ENCODE measurements at places on chromosomes 1 and 21.

DNA sequence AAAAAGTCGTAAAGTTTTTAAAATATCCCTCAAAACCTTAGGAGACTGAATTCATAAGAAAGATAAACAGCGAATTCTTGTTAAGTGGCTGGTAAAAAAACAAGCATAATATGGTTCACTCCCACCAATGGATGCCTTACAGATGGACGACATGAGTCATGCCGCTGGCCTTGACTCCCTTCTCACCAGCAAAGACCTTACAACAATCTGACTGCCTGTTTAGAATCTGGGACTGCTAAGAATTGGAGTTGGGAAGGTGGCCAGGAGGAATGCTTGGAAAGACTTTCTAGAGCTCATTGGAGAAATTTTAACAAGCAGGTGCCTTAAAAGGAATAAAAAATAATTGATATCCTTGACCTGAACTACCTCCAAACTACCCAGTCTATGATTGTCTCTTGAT, 206.9 kb upstream of the FMN2 start:
- no peak for DNase-seq

- no peak for DNase-seq
Measured at GRCh38 chr1:16294219-16295212, 57.5 kb upstream of the CPLANE2 start.

DNA sequence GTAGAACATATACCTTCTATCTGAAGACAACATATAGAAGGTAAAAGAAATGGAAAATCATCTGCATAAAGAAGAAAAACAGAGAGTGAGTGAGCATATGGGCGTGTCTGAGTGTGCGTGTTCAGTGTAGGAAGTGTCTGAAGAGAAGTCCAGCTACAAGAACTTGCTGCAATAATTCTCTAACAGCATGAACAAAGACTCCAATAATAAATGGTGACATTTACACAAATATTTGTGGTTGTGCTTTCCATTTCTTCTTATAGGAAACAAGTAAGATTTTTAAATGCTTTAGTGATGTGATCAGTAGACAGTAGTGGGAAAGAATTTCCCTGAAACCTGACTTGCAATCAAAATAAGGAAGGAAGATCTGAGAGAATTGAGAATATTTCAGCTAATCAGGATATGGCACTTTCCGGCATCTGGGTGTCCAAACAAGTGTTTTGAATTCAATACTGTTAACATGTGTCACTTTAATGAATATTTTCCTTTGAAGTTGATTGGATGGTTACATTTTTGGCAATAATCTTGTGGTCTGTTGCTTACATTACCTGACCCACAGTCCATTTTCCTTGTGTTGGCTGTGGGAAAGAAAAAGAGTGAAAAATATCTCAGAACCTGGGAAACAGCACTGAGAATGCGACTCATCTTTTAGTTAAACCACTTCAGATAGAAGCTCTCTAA, 154.0 kb downstream of the TGFB2 start:
- DNase-seq = no peak

GRCh38 chr1:92323473-92324453, 24.9 kb downstream of the RPAP2 start:
- no peak for DNase-seq

DNA sequence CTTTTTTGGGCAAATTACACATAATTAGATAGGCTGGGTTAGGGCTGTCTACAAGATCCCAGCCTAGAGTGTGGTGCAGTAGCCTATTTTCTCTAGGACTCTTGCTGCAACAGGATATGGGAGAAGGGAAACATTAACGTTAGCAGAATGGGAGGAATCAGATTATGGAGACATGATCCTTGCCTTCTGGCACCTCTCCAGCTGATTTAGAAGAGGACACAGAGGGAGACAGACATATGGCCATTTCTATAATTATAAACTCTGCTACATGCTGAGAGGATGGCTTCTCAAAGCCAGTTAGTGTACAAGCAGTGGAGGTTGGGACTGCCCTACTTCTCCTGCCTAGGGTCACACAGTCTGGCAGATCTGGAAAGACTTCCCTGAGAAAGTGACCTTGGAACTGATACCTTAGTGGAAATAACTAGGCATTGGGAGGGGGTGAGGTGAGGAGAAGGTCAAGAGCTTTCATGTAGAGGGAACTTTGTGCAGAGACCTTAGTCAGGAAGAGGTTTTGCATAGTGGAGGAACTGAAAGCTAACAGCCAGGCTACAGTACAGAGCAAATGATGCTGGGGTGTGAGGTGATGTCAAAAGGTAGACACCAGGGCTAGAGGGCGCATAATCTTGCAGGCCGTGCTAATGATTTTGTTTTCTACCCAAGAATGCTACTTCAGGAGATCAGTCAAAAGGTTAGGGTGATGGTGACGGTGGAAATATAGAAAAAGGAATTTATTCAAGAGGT, 1.2 kb upstream of the CD1D start:
- no peak for DNase-seq

- DNase-seq = no peak
Measured at GRCh38 chr21:29209696-29210095, 79.3 kb downstream of the MAP3K7CL start.

DNA sequence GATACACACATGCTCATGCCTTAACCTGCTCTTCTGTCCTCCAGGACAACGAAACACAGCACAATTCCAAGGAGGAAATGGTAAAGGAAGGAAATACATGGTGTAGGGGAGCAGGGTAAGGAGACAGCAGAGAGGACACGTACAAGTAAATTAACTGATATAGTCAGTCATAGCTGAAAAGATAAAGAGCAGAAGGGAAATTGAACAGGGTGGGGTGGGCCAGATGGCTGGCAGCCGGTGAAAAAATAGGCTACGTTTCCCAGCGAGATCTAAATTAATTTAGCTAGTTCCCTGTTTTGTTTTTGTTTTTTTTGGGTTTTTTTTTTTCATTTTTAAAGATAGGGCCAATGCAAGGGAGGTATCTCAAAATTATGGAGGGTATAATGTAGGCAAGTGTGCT, 109.2 kb downstream of the FAM78B start:
- DNase-seq = no peak

DNA sequence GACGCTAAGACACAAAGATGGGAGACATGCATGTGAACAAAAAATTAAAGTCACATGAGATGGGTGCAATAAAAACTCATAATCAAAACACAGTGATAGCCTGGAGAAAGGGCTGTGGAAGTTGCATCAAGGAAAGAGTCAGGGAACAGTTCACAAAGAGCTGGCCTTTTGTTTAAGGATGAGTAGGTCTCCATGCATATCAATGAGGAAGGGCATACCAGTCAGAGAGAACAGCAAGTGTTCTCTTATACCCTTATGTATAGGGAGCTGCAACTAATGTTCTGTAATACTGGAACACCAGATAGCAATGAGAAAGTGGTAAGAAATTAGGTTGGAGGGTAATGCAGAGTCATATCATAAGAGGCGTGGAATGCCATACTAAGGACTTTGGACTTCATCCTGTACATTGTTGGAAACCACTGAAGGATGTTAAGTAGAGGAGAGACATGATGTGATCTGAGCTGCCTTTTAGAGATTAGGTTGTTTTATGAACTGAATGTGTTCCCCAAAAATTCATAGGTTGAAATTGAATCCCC, 46.7 kb upstream of the SAMD13 start:
- no peak for DNase-seq

DNA sequence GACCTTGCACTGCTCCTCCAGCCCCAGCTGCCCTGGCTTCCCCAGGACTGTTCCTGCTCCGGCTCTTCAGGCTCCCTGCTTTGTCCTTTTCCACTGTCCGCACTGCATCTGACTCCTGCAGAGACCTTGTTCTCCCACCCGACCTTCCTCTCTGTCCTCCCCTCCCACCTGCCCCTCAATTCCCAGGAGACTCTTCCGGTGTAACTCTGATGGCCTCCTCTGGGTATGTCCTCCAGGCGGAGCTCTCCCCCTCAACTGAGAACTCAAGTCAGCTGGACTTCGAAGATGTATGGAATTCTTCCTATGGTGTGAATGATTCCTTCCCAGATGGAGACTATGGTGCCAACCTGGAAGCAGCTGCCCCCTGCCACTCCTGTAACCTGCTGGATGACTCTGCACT, 550 bp downstream of the ACKR1 start:
- DNase-seq = no peak

DNA sequence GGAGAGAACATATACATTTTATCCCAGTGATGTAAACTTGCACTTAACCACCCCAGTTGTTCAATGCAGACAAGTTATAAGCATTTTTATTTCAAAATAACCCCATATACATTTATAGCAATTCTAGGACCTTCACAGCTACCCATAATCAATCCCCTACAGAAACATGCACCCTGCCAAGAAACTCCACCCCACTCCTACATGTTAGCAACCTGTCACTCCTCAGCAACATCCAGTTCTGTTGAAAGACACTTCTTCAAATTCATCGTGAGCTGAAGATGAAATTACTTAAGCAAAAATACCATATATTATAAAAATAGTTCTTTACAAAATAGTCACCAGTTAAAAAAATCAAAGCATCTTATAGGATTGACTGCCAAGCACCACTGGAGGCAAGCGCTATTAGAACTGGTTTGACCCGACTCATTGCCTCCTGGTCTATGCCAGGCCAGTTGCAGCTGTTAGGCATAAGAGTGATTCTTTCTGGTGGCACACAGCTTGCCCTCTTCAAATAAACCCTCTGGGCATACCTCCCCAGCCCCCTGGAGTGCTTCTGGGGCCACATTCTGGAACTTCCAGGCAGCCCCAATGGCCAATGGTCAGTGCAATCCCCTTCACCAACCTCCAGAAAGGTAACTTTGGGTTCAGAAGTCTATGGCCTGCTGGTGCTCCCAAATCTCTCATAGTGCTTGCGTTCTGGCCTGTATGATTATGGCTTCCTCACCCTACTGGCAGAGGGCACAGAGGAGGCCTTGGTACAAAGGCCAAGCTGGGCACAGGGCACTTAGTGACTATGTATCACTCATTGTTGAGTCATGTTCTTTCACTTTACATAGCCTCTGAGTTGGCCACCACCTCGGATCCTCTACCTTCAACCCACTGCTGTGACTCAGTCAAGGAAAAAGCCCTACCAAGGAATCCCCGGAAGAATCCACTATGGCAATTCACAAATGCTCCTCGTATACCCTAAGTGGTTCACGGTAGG, 72.2 kb upstream of the RALGPS2 start:
- no peak for DNase-seq

DNA sequence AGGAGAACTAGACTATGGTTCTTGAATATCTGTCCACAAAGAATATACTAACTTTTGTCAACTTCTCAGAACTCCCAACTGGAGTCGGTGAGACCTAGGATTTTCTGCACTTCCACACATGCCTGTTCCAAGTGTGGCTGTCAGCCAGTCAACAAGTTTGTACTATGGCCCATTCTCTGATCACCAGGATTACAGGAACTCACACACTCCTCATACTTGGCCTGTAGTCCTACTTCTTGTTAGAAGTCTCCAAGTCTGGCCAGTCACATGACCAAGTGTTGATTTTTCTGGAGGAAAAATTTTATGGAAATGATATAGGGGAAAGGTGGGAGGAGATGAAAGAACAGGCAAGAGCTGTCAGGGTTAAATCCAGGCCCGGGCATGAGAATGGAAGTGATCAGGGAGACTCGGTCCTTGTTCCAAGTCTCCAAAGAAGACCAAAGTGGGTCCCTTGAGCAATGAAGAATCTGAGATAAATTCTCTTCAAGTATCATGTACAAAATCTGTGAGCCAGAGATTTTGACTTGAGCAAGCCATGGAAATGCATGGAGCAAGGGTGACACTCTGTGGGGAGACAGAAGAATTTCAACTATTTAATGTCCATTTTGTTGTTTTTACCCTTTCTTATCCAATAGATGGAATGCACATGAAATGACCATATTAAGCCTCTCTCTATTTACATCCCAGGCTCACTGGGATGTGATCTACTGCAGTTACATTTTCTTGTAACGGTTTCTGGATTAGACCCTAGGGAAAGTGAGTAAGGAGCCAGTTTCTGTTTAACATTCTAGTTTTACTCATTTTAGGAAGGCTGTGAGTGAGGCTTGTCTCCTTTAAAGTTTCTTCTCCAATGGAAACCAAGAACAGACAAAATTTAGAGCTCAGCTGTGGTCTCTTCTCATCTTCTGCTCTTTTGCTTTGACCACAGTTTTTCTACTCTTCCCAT, 320.9 kb downstream of the ASTN1 start:
- DNase-seq = no peak

GRCh38 chr1:34885405-34886247, 26.1 kb upstream of the SMIM12 start:
- DNase-seq = no peak

GRCh38 chr1:68087184-68087583, 36.8 kb upstream of the DIRAS3 start:
- no peak for DNase-seq

- DNase-seq = peak; percentile 24
Measured at GRCh38 chr1:153357076-153357852, 390 bp upstream of the S100A9 start.

GRCh38 chr1:56404561-56405030, 174.8 kb downstream of the PLPP3 start:
- DNase-seq = no peak

GRCh38 chr1:29333008-29333407, 96.7 kb downstream of the PTPRU start:
- DNase-seq = no peak

DNA sequence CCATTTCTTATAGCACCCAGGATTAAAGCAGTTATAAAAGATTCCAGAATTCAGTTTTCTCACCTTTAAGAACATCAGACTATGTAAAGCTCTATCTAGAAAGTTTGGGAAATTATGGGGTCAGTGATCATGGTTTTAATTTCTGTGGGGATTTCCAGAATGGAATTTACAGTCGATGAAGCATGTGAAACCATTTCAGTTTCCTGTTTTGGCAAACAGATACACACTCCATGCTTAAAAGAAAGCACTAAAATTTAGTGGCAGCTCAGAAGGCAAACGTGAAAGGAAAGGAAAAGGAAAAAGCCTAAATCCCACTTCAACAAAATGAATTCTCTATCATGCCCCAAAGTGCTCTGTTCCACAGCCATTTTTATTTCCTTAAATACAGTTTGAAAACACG, 60.4 kb downstream of the FYB2 start:
- no peak for DNase-seq

DNA sequence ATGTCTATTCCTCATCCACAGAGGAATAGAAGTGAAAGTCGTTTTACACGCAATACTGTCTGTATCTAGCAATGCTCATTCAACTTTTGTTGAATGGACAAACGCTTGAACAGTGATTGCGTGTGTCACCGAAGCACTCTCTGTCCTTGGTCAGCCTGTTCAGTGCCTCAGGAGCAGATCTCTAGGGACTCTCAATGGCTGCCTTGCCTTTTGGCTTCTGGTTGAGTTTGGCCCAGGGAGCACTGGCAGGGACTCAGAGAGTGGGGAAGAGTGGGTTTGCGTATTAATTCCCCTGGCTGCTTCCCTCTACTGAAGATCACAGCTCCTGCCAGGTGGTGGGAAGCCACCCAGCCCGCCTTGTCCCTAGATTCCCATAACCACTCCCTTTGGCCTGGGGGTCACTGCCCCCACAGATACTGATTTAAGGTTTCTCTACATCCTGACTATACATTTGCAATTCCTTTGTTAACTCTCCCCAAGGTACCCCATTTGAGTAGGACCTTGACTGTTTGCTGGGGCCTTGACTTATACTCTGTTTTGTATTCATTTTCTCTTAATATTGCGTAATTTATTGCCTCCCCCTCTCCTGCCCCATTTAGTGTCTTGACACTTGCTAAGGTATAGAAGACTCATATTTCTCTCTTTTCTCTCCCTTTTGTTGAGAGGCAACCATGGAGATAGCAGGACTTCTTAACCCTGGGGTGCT, 61.7 kb upstream of the USP24 start:
- no peak for DNase-seq

All from HuH-7 (cell line).